Testis (tissue), 5 donors: ENCODE measurements at places on chromosomes 13 and 19. TPM values are rescaled to one million over a fixed set of nuclear protein-coding genes. Genes with fewer than 3 reads are reported as not detected.

Gene LGALS14
- total RNA-seq: not detected

- DNase-seq: no peak
Observed at GRCh38 chr19:1783874-1784273, 28.2 kb downstream of the ATP8B3 start.

Gene PSG3
- 0.25 TPM for total RNA-seq

- no peak for DNase-seq
Observed at GRCh38 chr19:32781280-32781679, 61.7 kb downstream of the TDRD12 start.

DNA sequence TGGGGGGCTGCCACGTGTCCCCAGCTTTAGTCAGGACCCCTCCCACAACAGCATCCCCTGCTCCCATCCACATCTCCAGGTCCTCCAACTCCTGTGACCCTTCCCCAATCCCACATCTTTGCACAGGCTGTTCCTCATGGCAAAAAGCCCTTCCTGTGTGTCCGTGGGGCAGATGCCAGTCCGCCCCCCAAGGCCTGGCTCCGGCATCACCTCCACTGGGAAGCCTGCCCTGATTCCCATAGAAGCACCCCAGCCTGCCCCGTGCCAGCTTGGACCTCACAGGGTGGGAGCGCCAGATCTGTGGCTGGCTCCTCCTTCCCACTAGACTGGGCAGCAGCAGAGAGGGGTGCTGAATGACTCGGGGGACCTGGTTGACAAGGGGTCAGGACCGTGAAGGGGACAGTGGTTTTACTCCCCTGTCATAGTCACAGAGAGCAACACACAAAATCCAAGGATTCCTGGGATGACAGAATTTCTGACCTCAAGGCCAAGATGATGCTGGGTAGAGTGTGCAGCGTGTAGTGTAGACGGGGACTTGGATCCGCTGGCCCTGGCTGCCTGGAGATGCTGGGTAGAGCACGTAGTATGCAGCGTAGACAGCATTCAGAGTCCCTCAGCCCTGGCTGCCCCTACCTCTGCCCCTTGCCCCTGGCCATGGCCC, 13.3 kb downstream of the KLF2 start:
- no peak for DNase-seq

DNA sequence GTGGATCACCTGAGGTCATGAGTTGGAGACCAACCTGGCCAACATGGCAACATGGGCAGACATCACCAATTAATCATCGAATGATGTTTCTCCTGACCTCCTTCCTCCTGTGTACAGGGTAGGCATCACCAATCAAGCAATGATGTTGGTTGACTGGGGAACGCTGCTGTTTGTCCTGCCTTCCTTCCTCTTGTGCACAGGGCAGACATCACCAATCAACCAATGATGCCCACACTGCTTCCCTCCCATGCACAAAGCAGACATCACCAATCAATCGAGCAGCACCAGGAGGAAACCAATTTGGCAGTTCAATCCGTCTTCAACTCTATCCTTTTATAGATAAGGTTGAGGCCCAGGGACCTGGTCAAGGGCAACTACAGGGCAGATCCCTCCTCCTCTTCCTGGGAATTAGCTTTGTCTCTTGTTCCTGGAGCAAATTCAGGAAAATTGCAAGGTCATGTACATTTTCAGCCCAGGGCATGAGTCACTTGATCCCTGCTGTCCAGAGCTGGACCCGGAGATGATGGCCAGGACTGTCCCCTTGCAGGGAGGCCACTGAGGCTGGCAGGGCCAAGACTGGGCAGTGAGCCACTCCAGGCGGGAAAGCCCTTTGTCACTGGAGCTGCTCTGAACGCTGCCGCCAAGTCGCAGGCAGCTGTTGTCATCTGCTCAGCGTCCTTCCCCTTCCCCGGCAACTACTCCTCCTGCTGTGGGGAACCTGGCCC, 5.3 kb upstream of the CSNK1G2 start:
- DNase-seq: peak; percentile 65

GRCh38 chr19:32896516-32897214, 27.1 kb upstream of the SLC7A9 start:
- DNase-seq: no peak

DNA sequence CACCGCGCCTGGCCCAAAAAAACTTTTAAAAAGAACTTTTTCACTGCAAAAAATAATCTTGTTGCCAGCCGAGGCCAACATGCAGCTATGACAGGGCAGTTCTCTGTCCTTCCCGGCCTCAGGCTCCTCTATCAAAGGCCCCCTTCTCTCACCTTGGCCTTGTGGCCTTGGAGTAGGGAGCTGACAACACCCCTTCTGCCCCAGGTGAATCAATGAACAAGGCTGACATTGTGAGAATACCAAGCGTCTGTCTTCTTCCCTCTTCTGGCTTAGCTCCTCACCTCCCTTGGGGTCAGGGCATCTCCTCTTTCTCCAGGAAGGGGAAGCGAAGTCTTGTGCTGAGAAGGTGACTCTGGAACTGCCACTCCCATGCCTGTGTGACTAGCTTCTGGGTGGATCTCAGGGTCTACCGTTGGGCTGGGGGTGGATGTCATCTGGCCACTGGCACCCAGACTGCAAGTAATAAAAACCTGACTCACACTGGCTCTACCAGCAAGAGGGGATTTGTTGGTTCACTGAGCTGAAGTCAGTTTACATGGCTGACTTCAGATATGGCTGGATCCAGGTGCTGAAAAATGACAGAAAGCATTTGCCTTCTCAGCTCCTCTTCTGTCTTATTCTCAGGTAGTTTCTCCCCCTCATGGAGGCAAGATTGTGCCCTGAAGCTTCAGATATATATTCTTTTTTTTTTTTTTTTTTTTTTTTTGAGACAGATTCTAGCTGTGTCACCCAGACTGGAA, 6.3 kb downstream of the C19orf38 start:
- no peak for DNase-seq

Gene RAP2A
- 10.6 TPM for total RNA-seq

Gene TNFSF9
- 8.4 TPM for total RNA-seq

- no peak for DNase-seq
Observed at GRCh38 chr19:30448386-30449077, 76.3 kb downstream of the ZNF536 start.

Gene ERICH6B
- total RNA-seq: 2.4 TPM

GRCh38 chr13:111171629-111172028, 56.5 kb downstream of the ARHGEF7 start:
- no peak for DNase-seq

GRCh38 chr13:99344610-99345208, 37.5 kb upstream of the GPR183 start:
- no peak for DNase-seq

- DNase-seq: no peak
Observed at GRCh38 chr13:65292488-65292901, 1937.6 kb downstream of the PCDH9 start.

Gene SHD
- 0.16 TPM for total RNA-seq

Gene ATP4B
- total RNA-seq: not detected

Gene URAD
- 0.87 TPM for total RNA-seq

DNA sequence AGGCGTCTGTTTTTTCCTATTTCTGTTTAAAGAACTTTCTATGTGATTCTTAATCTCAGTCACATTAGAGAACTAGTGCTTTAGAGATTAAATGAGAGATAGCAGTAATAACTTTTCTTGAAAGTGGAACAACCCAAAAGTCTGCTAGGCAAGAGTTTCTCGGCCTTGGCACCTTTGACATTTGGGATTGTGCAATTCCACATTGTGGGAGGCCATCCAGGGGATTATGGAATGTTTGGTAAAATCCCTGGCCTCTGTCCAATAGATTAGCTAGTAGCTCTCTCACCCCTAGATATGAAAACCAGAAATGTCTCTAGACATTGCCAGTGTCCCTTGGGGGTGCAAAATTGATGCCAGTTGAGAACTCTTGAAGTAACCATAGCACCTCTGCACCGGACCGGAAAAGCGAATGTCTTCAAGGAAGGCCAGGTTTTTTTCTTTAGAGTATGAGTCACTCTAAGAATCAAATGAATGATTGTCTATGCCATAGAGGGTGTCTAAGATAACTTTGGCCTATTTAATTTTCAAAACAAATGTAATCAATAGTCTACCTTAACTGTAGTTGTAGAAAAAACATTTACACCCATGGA, 45.0 kb upstream of the IL17D start:
- DNase-seq: no peak

DNA sequence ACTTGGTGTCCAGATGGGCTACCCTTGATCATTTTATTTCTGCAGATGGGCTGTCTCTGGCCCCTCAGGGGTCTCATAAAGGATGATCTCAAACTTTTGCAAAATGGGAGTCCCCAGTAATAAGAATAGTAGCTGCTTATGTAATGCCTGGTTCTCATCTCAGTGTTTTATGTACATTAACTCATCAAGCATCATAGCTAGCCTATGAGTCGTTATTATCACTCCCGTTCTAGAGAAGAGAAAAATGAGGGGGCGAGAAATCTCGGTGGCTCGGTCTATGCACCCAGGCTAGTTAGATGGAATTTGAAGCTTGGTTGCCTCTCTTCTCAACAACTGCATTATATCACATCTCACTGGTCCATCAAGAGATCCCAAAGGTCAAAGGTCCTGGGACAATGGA, 3.4 kb downstream of the CACNG6 start:
- no peak for DNase-seq

DNA sequence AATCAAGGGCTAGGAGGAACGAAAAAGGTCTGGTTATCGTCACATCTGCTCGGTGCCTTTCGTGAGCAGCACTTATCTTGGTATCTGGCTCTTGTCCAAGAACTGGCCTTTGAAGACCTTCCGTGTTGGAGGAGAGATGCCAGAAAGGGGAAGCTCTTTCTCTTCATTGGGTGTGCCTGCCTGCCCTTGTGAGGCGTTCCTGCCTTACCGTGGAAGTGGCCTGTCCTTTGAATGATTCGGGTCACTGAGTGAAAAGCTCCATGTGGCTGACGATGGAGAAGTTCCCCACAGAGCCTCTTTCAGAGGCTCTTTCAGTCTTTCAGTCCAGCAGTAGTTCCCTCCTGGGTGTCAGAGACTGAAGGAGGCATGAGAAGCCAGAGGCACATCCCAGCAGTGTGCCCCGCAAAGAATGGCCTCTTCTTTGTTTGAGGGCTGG, 121.5 kb upstream of the SLC10A2 start:
- DNase-seq: no peak

Gene SIGLEC12
- total RNA-seq: not detected

Gene CYP2A6
- total RNA-seq: not detected

DNA sequence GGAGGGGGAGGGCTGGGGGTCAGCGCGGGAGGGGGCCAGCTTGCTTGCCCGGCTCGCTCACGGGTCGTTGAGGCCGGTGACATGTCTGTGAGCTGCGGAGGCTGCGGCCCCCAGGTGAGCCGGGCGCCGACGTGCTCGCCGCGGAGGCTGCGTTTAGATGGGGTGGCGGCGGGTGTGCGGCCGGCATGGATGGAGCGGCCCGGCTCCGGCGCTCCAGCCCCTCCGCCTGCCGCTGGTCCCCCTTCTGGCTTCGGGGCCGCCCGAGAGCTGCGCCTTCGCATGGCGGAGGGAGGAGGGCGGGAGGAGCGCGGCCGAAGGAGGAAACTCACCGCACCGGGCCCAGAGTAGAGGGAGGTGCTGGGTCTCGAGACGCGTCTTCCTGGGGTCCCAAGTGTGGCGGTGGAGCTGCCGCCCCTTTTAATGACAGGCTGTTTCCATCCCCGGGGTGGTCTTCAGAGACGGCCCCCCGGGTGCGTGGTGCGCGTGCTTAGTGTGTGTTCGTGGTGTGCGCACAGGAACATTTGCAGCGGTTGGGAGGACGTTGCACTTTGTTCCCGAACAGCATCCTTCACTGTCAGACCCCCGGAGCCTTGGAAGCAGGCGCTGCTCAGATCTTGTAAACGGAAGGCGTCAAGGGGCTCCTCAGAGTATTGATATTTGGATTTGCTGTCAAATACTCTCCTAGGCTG, at the start of gene AKAP11:
Gene AKAP11 (plus strand): TSS at position 38 of the 689 bp plus-strand sequence. CDS start 14,197 bp downstream, outside the sequence.
- peak; percentile 57 for DNase-seq

DNA sequence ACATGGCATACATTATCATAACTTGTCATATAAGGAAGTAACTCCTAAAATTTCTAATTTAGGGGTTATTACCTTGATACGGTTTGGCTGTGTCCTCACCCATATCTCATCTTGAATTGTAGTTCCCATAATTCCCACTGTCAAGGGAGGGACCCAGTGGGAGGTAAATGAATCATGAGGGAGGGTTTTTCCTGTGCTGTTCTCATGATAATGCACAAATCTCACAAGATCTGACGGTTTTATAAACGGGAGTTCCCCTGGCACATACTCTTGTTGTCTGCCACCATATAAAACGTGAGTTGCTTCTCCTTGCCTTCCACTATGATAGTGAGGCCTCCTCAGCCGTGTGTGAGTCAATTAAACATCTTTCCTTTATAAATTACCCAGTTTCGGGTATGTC, 76.0 kb downstream of the ZDHHC20 start:
- no peak for DNase-seq

- DNase-seq: no peak
Observed at GRCh38 chr19:50820549-50821247, 2.9 kb downstream of the KLK1 start.

Gene PRKACA
- total RNA-seq: 116 TPM

GRCh38 chr13:77460195-77460594, 75.3 kb upstream of the SCEL start:
- peak; percentile 18 for DNase-seq

Gene B3GLCT
- 12.9 TPM for total RNA-seq

Gene IGFL3
- total RNA-seq: not detected

- no peak for DNase-seq
Observed at GRCh38 chr13:76656500-76656899, 229.7 kb downstream of the KCTD12 start.

GRCh38 chr13:45565331-45565730, 50.2 kb downstream of the ERICH6B start:
- no peak for DNase-seq

Gene ZNF284
- 1.5 TPM for total RNA-seq

Gene ZBTB32
- 26.1 TPM for total RNA-seq

GRCh38 chr13:58587183-58587582, 955.6 kb downstream of the PCDH17 start:
- no peak for DNase-seq

DNA sequence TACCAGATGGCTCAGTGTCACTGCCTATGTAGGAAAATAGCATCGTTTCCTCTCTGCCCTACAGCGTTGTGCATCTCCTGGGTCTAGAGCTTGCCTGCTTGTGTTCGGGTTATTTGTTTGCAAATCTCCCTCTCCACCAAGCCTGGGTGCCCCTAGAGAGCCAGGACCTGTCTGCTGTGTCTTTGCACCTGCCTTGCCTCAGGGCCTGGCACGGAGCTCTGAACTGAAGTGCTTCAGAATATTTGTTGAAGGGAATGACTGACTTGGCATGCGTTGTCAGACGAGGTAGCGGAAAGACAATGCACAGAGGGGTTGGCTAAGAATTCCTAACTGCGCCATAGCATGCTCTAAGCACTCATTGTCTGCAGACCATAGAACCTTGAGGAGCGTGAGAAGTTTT, 263.4 kb downstream of the FGF9 start:
- no peak for DNase-seq

GRCh38 chr13:84025824-84026223, 143.6 kb upstream of the SLITRK1 start:
- DNase-seq: no peak

- DNase-seq: no peak
Observed at GRCh38 chr13:113103646-113104045, 1.9 kb upstream of the F7 start.

DNA sequence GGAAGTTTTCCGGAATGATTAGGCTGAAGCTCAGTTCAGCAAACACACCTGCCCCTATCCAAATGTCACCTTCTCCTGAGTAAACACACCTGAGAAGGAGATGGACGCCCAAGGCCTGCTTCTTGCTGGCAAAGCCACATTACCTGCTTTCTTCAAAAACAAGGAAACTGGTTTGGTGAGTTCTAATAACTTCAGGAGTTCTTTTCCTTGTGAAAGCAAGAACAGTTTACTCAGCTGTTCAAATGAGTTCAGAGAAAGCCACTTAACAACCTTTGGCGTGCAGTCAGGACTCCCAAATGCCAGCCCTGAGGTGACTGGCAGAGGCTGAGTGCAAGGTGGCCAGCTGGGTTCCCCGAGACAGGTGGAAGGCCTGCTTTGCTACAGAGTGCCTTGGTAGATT, 160.5 kb downstream of the STK24 start:
- DNase-seq: no peak
